Mesenteric fat pad (tissue), 1 donor: ENCODE measurements at places on chromosomes 4 and X.

DNA sequence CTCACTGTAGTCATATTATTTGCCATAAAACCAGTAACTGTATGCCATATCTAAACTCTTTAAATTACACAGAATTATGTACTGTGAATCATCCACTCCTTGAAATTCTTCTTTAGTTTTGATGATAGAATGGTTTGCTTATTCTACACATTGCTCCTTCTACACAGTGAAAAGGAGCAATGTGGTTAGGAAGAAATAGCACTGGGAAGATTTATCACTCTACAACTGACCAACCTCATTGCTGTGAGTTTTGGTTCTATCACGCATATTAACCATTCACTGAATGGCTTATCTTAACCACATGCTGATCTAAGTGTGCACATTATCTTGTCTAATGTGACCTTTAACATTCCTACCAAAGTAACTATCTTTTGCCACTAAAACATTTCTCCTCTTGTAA lies 415.7 kb upstream of the NDST4 start:
- DNase-seq = no peak

- no peak for DNase-seq
These were observed 41.8 kb downstream of the FNIP2 start for GRCh38 chr4:158810487-158811215.

- DNase-seq = no peak
These were observed 42.7 kb downstream of the HPRT1 start for GRCh38 chrX:134502686-134503085.

- no peak for DNase-seq
These were observed 258.0 kb downstream of the COL25A1 start for GRCh38 chr4:109044431-109044830.

DNA sequence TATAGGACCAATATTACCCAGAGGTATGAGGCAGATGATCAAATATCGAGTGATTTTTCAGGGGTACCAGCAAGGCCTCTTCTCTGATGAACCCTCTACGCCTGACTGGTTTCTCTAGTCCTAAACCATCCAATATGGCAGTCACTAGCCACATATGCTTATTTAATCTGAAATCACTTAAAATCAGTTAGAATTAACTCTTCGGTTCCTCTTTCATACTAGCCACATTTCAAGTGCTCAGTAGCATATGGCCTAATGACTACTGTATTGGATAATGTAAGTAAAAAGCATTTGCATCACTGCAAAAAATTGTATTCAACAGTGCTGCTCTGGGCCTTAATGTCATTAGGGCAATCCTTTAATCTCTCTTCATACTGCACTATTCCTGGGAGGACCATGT lies 4.4 kb upstream of the APBB2 start:
- no peak for DNase-seq

GRCh38 chrX:41452565-41453356 lies 5.6 kb downstream of the NYX start:
- no peak for DNase-seq

DNA sequence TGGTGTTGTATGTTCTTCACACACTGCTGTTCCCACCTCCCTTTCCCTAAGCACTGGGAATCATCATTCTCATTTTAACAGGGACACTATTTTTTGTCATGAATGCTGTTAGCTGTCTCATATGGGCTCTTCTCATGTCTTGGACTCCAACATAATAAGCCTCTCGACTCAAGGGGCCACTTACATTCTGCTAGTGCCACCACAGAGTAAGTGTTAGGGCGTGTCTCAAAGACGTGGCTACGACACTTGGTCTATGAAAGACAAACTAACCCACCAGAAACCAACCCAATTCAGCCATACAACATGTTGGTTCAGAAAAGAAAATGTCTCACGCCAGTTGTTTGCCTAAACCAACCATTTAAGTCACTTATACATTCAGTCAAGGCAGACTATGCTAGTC lies 32.2 kb downstream of the SEL1L3 start:
- DNase-seq = no peak
